ENCODE measurements at places on chromosomes 6 and 20.

DNA sequence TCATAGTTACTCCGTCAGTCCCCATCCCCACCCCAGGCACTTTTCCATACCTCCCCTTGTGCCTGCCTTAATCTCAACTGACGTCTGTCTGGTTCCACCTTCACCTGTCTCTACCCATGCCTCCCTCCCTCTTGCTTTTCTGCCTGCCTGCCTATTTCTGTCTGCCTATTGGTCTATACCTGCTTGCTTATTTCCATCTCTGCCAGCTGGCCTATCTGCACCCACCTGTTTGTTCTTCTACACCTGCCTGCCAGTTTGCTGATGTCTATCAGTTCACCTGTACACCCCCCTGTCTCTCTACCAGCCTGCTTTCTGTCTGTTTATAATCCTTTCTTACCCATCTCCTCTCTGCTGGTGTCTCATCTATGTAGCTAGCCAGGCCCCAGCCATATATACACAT, 87.5 kb downstream of the RALGAPA2 start:
- DNase-seq, result no peak

GRCh38 chr6:39760226-39760952, 31.8 kb upstream of the DAAM2 start:
- DNase-seq, result no peak

- DNase-seq, result no peak
Measured at GRCh38 chr20:44721785-44722054, 6.6 kb downstream of the CCN5 start.

DNA sequence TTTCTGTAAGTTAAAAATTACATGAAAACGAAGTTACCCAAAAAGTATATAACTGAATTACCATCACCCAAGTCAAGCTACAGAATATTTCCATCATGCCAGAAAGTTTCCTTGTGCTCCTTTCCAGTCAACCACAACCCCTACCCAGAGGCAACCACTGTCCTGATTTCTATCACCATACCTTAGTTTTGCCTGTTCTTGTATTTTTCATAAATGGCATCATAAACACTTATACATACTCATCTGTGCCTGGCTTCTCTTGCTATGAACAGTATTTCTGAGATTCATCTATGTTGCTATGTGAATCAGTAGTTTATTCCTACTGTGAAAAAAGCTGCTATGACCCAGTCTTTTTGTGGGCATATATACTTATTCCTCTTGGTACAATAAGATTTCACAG, 7.4 kb downstream of the FKBP5 start:
- no peak for DNase-seq

GRCh38 chr6:7910298-7910653, 312 bp downstream of the TXNDC5 start:
- DNase-seq, result no peak

DNA sequence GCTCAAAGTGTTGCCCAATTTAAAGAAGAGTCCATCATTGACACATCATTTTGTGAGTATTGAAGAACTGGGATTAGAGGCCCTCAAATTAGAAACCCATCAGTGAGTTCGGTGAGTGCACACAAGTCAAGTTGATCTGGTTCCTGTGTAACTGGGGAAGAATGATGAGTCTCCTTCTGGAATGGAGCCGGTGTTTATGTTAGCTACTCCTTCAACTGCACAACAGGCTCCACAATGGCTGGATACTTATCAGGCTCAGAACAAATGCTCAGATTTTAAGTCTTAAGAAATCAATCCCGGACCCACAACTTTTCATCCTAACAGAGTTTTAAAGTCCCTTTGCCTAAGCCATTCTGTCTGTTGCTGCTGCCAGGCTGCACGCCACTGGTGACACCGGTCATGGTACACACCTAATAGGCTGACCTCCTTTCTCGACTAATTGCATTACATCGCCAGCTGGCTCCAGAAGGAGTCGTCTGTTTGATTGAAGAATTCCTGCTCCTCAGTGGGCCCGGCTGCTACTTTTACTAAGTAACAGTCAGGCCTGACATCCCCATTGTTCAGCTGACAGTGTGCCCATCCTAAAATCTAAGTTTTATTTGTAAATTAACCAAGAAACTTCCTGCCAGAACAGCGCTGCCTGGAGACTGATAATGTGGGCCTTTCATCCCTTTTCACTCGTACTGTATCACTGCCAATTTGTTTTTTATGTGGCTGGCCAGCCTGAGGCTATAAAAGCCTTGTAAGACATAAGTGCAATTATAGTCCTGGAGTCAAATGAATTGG, 130.4 kb downstream of the INSM1 start:
- DNase-seq, result no peak

- DNase-seq, result no peak
Measured at GRCh38 chr6:97870273-97870672, 587.3 kb upstream of the MMS22L start.

DNA sequence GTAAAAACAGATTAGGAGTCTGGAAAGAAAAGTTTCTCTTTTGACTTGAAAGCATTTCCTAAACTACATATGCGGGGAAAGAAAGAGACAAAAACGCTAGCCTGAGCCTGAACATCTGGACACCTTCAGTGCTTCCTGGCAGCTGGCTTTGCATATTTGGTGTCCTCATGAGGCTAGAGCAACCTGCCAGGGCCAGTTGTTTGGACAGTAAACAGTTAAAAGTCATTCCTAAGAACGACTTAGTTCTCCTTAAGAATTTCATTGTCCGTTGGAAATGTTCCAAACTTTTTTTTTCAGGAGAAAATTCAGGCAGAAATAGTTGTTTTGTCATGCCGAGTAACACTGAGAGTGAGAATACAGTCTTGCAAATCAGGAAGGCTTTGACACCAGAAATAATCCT, 199.8 kb downstream of the SMOC2 start:
- no peak for DNase-seq

- DNase-seq, result no peak
Measured at GRCh38 chr20:43191143-43191542, 1.4 kb upstream of the PTPRT start.

DNA sequence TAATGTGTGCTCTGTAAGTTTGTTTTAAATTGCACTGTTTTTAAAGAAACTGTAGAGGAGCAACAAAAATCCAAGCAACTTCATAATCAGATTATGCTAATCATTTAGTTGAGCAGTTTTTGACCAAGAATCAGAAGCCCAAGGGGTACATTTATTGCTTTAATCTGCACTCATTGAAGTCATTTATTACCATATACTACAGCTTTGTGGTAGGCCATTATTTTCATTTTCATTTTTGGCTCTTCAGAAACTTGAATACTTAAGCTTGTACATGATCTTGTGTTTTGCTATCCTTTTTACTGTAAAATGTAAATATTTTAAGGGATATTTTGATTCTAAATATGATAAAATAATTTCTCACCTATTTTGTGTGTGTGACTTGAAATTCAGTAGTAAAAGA, 78.5 kb downstream of the PHF3 start:
- DNase-seq, result no peak

DNA sequence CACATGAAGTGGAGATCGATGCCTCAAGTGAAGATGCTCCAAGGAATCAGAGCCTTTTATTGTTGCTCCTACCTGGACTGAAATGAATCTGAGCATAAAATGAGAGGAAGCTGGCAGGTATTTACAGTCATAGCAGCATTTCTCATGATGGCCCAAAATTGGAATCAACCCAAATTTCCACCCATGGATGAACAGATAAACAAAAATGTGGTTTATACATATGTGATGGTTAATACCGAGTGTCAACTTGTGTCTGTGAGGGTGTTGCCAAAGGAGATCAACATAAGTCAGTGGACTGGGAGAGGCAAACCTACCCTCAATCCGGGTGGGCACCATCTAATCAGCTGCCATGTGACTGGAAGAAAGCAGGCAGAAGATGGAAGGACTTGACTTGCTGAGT, 178.2 kb downstream of the PTPRT start:
- DNase-seq, result no peak

DNA sequence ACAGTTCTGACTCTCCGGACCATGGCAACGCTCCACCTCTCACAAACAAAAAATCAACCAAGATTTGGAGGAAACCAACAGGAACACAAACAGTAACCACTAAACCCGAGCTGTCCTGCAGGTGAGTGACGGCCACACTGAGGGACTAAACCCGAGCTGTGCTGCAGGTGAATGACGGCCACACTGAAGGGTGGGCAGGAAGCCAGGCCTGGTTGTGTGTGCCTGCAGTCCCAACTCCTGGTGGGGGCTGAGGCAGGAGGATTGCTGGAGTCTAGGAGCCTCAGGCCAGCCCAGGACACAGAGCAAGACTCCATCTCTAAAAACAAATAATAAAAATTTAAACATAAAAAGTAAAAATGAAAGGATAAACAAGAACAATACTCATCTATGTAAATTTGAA, 80.6 kb downstream of the TAF4 start:
- no peak for DNase-seq

DNA sequence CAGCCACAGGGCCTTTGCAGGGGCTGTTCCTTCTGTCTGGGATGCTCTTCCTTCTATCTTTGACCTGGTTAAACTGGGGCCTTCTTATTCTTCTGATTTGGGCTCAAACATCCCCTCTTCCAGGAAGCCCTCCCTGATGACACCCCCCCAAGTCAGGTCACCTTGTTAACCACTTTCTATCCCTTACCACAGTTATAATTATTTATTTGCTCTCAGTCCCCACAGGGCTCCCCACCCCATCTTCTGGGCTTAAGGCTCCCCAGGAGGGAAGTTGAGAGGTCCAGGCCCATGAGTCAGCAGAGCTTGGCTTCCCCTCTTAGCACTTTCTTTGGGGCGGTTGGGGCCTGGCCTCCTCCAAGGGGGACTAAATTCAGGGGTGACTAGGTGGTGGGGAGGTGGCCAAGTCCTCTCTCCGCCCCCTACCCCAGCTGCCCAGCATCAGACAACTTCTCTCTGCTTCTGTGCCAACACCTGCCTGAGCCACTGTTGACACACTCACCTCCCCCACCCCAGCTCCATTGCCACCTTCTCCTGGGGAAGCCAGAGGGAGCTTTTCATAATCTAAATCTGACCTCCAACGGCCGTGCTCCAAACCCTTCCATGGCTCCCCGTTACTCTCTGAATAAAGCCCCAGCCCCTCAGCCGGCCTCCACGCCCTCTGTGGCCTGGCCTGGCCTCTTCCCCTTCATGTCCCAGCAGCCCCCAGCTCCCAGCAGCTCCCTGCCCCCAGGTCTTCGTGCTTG, 70.0 kb downstream of the CEBPB start:
- DNase-seq, result no peak

DNA sequence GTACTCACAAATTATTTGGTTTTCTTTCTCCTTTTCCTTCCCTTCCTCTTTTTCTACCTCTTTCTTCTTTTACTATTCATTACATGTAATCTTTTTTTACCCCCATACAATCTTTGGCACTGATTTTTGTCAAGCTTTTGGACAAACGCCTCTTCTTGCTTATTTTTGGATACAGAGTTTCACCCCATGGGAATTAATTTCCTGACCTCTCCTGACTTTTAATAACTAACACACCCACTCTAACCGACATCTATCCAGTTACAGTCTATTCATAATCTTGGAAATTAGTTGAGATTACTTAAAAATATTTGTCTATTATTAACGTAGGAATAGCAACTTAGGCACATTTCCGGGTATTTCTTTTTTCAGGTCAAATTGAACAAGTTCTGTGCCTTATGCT, 101.2 kb downstream of the HDGFL1 start:
- peak; percentile 36 for DNase-seq

DNA sequence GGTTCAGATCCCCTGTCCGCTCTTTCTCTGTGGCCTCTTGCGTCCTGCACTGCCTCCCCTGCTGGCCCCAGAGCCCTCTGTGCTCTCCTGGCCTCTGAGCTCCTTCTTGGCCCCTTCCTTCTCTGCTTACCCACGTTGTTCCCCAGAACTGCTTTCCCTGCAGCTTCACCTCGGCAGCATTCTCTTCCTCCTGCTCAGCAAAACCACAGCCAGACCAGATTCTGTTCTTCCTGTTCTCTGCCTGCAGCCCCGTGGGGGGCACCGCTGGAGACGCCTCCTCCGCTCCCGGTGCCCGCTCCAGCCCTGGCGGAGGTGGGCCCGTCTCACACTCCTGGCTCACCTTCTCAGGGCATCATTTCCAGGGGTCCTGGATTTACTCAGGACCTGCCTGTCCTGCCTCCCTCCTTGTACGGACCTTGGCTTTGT, 59.7 kb downstream of the TCP11 start:
- no peak for DNase-seq

DNA sequence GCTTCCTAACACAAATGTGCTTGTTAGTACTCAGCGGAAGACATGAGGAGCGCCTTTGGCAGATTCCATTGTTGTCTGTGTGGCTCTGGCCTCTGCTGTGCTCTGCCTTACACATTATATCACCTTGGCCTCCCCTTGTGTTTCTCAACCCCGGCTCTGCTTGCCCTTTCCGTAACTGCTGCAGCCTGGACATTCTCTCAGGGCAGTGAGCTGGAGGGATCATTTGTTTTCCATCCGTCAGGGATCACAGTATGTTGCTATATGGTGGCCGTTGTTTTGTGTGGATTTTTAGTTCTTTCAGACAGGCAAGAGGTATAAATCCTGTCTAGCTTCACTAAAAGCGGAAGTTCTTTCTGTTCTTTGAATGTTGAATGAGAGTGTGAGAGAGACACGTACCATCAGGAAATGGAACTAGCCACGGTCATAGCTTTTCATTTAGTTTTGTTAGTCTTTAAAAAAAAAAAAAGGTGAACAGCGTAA, 175.1 kb downstream of the JARID2 start:
- no peak for DNase-seq

GRCh38 chr6:127178746-127179145, 60.3 kb downstream of the RSPO3 start:
- no peak for DNase-seq

DNA sequence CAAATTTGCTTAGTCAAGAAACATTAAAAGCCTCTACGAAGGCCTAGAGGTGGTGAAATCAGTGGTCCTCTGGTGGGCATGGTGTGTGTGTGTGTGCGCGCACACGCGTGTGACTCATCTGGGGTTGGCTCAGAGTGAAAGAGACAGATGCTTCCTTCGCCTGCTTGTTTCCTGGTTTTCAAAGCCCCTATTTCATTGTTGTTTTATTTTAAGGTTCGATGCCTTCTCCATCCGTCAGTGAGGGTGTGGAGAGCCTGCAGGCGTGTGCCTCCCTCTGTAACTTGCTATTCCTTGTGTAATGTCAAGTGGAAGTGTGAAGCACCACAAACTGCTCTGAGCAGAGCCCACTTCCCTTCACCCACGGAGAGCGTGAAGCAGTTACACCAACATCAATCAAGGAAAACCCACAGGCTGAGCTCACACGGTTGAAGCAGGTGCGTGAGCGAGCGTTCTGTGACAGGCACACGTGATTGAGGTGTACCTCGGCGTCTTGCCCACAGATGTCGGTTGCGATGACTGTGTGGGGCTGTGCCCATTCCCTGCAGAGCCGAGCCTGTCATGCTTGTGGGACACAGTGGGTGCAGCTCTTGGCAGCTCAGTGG, 233.9 kb downstream of the PRL start:
- no peak for DNase-seq

All from fibroblast of gingiva (primary cell).